ENCODE measurements at places on chromosomes 16 and 17.

- DNase-seq, result no peak
- H3K36me3 ChIP-seq, result peaks cover 12% of the 10 kb centered on the region
- H3K27me3 ChIP-seq, result no peaks in the 10 kb centered on the region
- H3K27ac ChIP-seq, result no peak overlapping the region
These were observed 53.1 kb downstream of the TEX2 start for GRCh38 chr17:64209983-64210382.

- no peak for DNase-seq
- no peak overlapping the region for H3K4me3 ChIP-seq
- no peak overlapping the region for H3K27ac ChIP-seq
- no peaks in the 10 kb centered on the region for H3K36me3 ChIP-seq
- no peaks in the 10 kb centered on the region for H3K4me1 ChIP-seq
These were observed 292.6 kb upstream of the CDH11 start for GRCh38 chr16:65414284-65414984.

DNA sequence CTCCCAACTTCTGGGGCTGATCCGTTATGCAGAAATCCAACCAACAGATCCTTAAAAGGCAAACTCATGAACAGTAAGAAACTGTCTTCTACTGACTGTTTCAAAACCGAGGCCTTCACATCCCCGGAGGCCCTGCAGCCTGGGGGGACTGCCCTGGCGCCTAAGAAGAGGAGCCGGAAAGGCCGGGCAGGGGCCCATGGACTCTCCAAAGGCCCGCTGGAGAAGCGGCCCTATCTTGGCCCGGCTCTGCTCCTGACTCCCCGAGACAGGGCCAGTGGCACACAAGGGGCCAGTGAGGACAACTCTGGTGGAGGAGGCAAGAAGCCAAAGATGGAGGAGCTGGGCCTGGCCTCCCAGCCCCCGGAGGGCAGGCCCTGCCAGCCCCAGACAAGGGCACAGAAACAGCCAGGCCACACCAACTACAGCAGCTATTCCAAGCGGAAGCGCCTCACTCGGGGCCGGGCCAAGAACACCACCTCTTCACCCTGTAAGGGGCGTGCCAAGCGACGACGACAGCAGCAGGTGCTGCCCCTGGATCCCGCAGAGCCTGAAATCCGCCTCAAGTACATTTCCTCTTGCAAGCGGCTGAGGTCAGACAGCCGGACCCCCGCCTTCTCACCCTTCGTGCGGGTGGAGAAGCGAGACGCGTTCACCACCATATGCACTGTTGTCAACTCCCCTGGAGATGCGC lies 39.5 kb downstream of the SREBF1 start:
- no peak overlapping the region for H3K27ac ChIP-seq
- H3K36me3 ChIP-seq, result peaks cover 11% of the 10 kb centered on the region
- no peaks in the 10 kb centered on the region for H3K27me3 ChIP-seq
- no peak for DNase-seq
- H3K4me1 ChIP-seq, result peaks cover 19% of the 10 kb centered on the region

- no peaks in the 10 kb centered on the region for H3K27me3 ChIP-seq
- DNase-seq, result no peak
- no peaks in the 10 kb centered on the region for H3K36me3 ChIP-seq
- H3K27ac ChIP-seq, result no peak overlapping the region
- no peak overlapping the region for H3K4me3 ChIP-seq
These were observed 108.3 kb upstream of the CREBBP start for GRCh38 chr16:3988824-3989223.

GRCh38 chr17:68565661-68566441 lies 35.3 kb downstream of the FAM20A start:
- no peak overlapping the region for H3K27ac ChIP-seq
- H3K36me3 ChIP-seq, result no peaks in the 10 kb centered on the region
- no peak for DNase-seq
- no peak overlapping the region for H3K4me3 ChIP-seq

DNA sequence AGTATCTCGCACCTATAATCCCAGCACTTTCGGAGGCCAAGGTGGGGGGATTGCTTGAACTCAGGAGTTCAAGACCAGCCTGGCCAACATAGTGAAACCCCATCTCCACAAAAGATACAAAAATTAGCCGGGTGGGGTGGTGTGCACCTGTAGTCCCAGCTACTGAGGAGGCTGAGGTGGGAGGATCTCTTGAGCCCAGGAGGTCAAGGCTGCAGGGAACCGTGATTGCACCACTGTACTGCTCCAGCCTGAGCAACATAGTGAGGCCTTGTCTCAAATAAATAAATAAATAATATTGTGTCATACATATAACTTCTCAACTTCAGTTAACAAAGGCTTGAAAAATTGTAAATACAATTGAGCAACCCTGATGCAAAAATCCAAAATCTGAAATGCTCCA lies 8.2 kb downstream of the AMFR start:
- H3K4me3 ChIP-seq, result no peak overlapping the region
- peaks cover 20% of the 10 kb centered on the region for H3K36me3 ChIP-seq
- no peak for DNase-seq
- peaks cover 26% of the 10 kb centered on the region for H3K4me1 ChIP-seq
- H3K27ac ChIP-seq, result no peak overlapping the region

- peaks cover 61% of the 10 kb centered on the region for H3K36me3 ChIP-seq
- H3K4me3 ChIP-seq, result peak overlapping the region; percentile 40
- peaks cover 82% of the 10 kb centered on the region for H3K4me1 ChIP-seq
- DNase-seq, result no peak
These were observed 6.6 kb downstream of the IL21R start for GRCh38 chr16:27408602-27409031.

DNA sequence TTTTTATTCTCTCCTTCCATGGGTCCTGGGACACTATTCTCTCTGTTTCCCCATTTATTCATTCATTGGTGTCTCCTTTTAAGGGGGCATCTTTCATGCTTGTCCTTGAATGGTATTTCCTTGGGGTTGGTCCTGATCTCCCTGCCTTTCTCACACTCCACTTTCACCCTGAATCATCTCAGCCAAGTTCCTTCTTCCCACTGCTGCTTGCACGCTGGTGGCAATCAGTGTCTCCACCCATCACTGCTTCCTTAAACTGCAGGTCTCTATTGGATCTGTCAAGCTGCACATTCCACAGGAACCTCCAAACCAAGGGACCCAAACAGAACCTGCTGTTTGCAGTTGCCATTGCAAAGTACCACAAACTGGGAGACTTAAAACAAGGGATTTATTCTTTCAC lies 89.3 kb upstream of the SDK2 start:
- H3K4me3 ChIP-seq, result no peak overlapping the region
- H3K4me1 ChIP-seq, result no peaks in the 10 kb centered on the region
- DNase-seq, result no peak

DNA sequence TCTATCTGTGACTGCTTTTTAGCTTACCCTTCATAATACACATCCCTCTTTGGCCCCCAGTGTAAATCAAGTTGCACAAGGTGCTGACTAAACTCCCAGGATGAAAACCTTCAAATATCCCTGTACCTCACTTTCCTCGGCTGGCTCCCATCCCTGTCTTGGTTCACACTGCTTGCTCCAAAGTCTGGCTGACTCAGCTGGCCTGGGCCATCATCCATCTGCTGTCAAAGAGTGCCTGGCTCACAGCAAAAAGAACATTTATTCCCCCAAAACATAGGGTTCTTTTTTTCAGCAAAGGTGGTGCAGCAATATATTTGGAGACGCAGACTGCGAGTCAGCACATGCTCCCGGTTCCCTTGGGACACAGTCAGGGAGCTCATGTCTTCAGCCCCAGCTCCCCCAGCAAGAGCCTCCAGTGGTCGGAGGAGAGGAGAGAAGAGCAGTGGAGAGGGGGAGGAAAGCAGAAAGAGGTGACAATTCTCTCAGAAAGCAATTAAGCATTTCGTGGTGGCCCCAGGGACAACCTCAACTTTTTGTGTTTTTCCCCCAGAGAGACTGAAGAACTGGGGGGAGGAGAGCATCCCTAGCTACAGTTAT lies 26.1 kb downstream of the GPR142 start:
- DNase-seq, result no peak
- H3K27ac ChIP-seq, result no peak overlapping the region
- peaks cover 3% of the 10 kb centered on the region for H3K27me3 ChIP-seq
- H3K36me3 ChIP-seq, result no peaks in the 10 kb centered on the region
- H3K4me1 ChIP-seq, result peaks cover 2% of the 10 kb centered on the region
- no peak overlapping the region for H3K4me3 ChIP-seq

DNA sequence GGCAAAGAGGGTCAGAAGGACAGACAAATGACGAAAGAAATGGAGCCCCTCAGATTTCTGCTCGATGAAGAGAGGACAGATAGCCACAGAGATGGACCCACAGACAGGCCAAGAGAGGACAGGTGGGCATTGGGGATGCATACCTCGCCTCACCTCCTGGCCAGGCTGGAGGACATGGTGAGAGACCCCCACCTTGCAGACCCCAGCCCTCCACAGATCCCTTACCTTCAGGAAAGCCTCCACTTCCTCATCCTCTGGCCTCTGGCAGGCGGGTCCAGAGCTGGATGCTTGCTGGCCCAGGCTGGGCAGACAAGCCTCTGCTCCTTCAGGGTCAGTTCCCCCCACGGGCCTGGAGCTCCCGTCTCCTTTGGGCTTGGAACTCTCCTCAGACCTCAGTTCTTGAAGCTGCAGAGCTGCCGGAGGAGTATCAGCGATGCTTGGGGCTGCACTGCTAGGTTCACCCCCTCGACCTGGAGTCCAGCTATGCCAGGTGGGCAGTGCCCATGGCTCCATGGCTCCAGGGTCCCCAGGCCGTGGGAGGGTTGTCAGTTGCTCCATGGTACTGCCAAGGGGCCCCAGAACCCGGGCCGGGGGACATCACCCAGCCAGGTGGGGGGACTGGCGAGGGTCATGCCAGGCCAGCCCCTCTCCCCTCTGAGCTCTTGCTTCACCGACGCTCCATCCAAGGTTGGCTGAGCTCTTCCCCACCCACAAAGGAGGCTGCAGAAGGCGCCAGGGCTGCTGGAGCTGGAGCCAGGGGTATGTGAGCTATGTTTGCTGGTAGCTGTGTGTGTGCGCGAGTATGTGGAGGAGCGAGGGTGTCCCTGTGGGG lies 1.0 kb downstream of the TSPOAP1 start:
- DNase-seq, result peak; percentile 57
- H3K27me3 ChIP-seq, result peaks cover 12% of the 10 kb centered on the region
- H3K4me3 ChIP-seq, result peak overlapping the region; percentile 99

DNA sequence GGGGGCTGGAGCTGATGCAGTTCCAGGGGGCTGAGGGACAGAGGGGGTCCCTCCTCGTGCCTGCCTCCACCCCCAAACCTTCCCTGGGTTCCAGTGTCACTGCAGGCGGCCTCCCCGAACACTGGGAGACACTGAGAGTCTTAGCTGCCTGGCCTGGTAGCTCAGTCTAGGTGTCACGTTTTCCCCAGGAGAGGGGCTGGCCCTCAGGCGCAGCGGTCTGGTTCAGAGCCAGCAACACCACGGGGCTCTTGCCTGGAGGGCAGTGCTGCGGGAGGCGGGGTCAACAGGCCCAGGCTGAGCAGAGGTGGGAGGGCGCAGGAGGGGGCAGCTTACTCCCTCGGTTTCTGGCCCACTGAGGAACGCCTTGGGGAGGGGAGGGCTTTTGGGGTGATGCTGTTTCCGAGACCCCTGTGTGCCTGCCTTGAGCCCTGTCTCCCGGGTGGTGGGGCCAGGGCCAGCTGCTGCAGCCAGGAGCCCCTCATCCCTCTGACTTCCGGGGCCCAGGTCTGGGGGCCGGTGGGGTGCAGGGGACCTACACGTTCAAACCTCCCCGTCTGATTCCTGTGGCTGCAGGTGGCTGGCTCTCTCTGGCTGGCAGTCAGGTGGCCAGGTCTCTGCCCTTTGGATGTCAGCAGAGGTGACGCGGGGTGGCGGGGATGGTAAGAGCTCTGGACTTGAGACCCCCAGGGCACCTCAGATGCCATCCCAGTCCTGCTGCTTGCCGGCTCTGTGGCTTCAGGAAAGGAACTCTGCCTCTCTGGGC lies 89.3 kb upstream of the GSE1 start:
- H3K36me3 ChIP-seq, result no peaks in the 10 kb centered on the region
- no peak for DNase-seq
- H3K27ac ChIP-seq, result no peak overlapping the region

- H3K4me3 ChIP-seq, result no peak overlapping the region
- no peak for DNase-seq
- no peak overlapping the region for H3K27ac ChIP-seq
- no peaks in the 10 kb centered on the region for H3K4me1 ChIP-seq
These were observed 99.0 kb downstream of the C16orf78 start for GRCh38 chr16:49472598-49472997.

DNA sequence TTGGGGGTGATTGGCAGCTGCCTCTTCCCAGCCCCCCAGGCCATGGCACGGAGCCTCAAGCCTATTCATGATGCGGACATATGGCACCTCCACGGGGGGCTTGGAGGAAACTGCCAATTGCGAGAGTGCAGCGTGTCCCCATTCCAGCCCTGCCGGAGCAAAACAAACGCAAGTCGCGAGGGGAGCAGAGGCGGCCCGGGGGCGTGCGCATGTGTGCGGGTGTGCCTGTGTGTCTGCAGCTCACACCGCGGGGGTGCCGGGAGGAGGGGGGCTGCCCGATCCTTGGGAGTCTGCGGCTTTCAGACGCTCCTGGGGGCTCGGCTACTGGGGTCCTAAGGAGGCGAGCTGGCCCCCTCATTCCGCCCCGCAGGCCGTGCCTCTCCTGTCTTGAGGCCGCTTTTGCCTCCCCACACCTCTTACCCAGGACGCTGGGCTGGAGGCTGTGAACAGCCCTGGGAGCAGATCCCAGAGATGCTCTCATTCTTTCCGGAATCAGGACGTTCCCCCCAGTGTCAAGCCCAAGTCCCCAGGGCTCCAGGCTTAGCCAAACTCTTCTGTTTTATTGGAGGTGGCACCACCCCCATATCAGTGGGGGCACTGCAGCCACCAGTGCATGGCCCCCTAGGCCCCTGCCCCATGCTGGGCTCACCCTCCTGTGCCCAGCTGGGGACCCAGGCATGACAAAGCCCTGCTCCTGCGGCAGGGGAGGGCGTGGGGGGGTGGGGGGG lies 29.1 kb downstream of the ENDOV start:
- H3K4me3 ChIP-seq, result no peak overlapping the region
- H3K36me3 ChIP-seq, result no peaks in the 10 kb centered on the region
- H3K27me3 ChIP-seq, result peaks cover 3% of the 10 kb centered on the region
- no peaks in the 10 kb centered on the region for H3K4me1 ChIP-seq
- no peak overlapping the region for H3K27ac ChIP-seq

DNA sequence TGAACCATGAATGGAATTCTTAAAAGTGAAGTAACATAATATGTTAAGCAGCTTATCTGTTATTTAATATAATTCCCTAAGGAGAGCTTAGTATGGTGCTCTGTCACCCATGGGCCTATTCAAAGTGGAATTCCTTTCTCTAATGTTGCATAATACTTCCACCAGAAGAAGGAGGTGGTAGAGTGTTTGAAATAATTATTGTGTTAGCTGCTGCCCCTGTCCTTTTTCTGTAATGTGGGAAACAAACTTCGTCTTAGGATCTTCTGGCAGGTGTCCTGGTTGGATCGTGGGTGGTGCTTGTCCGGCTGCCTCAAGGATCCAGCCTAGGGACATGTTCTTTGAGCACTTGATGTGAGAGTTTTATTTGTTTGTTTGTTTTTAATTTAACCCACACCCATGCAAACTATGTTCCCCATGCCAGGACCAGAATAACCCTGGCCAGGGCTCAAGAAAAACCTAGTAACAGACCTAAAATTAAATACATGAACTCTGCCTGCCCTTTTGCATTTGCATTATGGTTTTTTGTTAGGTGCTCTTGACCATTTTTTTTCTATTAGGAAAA lies 46.1 kb downstream of the ZNRF1 start:
- no peak overlapping the region for H3K4me3 ChIP-seq
- no peaks in the 10 kb centered on the region for H3K36me3 ChIP-seq
- peaks cover 7% of the 10 kb centered on the region for H3K4me1 ChIP-seq
- DNase-seq, result no peak
- no peak overlapping the region for H3K27ac ChIP-seq
- H3K27me3 ChIP-seq, result no peaks in the 10 kb centered on the region
